ENCODE measurements at places on chromosomes 11 and 22. TPM values are rescaled to one million over a fixed set of nuclear protein-coding genes. Genes with fewer than 3 reads are reported as not detected.

TUBA8 gene
- total RNA-seq: 1.5 TPM

TMPRSS4 gene
- total RNA-seq: not detected

PELI3 gene
- total RNA-seq: 23.9 TPM

OR9Q2 gene
- total RNA-seq: not detected

MMP3 gene
- 928 TPM for total RNA-seq

CYB5R2 gene
- total RNA-seq: 27.1 TPM

ZW10 gene
- total RNA-seq: 21.4 TPM

SNX32 gene
- total RNA-seq: 0.97 TPM

MICAL2 gene
- 211 TPM for total RNA-seq

COMT gene
- total RNA-seq: 203 TPM

POU2AF2 gene
- not detected for total RNA-seq

ADSL gene
- 108 TPM for total RNA-seq

EMID1 gene
- 6.8 TPM for total RNA-seq

KRTAP5-1 gene
- total RNA-seq: not detected

PACSIN2 gene
- total RNA-seq: 32.8 TPM

ELF5 gene
- not detected for total RNA-seq

CYP2D6 gene
- 0.24 TPM for total RNA-seq

All from hair follicle dermal papilla cell (primary cell).